ENCODE measurements at places on chromosomes 4 and X. TPM values are rescaled to one million over a fixed set of nuclear protein-coding genes. Genes with fewer than 3 reads are reported as not detected.

DNA sequence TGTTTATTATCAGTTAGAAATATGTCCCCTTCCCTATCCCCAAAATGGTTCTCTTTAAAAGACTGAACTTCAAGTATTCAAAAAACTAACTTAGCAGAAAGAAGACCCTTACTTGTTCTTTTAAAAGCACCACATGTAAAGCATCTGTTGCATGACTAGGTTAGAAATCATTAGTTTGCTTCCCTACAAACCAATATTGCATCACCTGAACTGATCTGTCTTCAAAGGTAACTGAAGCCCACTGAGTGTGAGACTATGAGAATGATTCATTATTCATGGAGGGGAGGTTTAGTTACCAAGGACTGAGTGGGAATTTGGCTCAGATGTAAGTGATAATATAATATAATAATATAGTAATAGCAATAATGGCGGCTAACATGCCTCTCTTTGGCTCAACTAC, 231.7 kb downstream of the SPRY1 start:
- no peak for DNase-seq

DNA sequence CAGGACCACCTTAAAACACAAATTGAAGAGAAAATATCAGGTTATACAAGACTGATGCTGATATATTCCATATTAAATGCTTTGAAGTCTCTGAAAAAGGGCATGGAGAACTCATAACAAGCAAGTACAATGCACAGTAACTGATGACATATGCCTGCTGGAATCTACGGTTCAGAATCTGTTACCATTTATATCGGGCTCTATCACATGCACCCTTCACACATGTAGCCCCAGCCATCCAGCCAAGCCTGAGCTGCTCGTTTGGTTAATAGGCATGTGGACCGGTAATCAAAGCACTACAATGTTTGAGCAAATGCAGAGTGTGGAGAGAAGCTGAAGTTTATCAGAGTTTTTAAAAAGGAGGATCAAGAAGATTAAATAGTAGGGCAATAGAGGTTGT, 11.8 kb downstream of the COMMD8 start:
- DNase-seq = no peak

- DNase-seq = no peak
Measured at GRCh38 chr4:7383266-7383665, 51.5 kb downstream of the PSAPL1 start.

SLIT2 gene
- 4.8 TPM for total RNA-seq

GRCh38 chr4:34469516-34469915, 1774.8 kb downstream of the ARAP2 start:
- DNase-seq = no peak

TRPC5OS gene
- total RNA-seq = not detected

GRCh38 chr4:170106900-170107299, 17.1 kb upstream of the AADAT start:
- no peak for DNase-seq

VEGFC gene
- total RNA-seq = 8.8 TPM

GRCh38 chr4:69214716-69215115, at the start of gene UGT2B11:
TSS of gene UGT2B11 (minus strand) at chr4:69214748. CDS start at chr4:69214722, 26 bp downstream.
- DNase-seq = no peak

DNA sequence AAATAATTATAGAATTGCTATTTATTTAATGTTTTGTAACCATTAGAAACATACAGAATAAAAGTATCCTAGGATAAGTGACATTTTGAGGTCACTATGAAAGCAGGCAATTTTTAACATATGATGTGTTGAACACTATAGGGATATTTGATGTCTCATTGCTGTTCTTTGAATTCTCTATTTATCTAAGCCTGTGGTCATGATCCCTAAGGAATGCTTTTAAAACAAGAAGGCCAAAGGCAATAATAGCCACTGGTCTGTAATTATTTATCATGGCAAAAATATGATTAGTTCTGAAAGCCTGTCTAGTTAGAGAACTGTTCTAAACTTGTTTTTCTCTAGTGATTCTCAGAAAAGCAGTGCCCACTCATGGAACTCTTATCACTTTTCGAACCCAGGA, 186.6 kb downstream of the RPA4 start:
- no peak for DNase-seq

GLRA3 gene
- total RNA-seq = 0.39 TPM

GRCh38 chr4:162499478-162499877, 335.7 kb upstream of the FSTL5 start:
- DNase-seq = no peak

- DNase-seq = no peak
Measured at GRCh38 chrX:68755616-68756125, 73.2 kb upstream of the EFNB1 start.

TRPC3 gene
- total RNA-seq = not detected

GRCh38 chr4:129839687-129840086, 743.7 kb downstream of the C4orf33 start:
- DNase-seq = no peak

DNA sequence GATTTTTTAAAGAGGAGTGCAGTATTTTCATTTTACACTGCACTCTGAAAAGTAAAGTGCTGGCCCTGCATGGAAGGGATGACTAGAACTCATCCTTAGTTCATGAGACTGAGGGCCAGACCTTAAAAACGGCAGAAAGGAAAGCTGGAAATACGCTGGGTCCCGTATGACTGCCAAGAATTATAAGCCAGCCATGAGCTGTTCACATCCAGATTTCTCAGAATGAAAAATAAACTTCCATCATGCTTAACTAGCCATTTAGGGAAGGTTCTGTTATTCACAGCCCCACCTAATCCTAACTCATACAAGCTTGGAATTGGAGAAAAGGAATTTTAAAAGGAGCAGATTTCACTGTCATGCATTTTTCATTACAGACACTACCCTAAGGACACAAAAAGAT, 894.4 kb downstream of the FAT4 start:
- no peak for DNase-seq

- DNase-seq = no peak
Measured at GRCh38 chrX:71922686-71923085, 12.0 kb downstream of the NHSL2 start.

UGT2B10 gene
- not detected for total RNA-seq

DNA sequence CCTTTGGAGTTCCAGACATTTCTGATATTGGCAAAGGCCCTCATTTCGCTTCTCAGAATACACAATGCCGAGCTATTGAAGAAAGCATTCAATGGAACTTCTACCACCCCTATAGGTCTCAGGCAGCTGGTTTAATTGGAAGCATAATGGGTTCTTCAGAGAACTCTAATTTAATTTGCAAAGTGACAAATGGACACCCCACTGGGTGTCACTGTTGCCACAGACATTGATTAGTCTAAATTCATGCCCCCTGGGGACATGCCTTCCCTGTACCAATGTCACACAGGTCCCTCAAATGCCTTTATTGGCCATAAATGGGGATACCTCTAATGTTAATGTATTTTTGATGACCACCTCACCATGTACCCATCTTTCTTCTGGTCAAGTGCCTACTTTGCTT, 22.9 kb upstream of the TMEM255A start:
- DNase-seq = no peak

DNA sequence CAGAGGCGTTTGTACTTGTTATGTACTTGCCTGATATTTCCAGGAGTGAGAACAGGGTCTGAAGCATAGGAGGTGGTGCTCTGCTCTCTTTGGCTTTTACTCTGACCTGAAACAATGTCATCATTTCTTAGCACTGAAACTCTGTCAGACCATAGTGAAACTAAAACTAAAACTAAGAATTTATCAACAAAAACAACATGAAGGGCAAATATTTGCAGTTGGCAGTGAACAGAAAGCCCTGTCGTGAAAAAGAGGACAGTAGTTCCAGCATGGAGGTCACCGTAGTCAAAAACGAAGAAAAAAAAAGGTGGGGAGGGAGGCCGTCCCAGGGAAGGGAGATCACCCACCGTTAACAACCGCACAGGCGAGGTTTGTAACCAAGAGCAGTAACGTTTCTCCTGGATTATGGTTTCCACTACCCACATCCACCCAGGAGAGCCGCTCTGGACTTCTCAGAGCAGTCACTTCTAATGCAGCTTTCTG, 97.5 kb downstream of the ANK2 start:
- no peak for DNase-seq

BANK1 gene
- 2.2 TPM for total RNA-seq

Measured in PC-9 (cell line).